ENCODE measurements at places on chromosomes 6 and 20.

- DNase-seq: no peak
Measured at GRCh38 chr6:17700421-17701416, 6.0 kb downstream of the NUP153 start.

DNA sequence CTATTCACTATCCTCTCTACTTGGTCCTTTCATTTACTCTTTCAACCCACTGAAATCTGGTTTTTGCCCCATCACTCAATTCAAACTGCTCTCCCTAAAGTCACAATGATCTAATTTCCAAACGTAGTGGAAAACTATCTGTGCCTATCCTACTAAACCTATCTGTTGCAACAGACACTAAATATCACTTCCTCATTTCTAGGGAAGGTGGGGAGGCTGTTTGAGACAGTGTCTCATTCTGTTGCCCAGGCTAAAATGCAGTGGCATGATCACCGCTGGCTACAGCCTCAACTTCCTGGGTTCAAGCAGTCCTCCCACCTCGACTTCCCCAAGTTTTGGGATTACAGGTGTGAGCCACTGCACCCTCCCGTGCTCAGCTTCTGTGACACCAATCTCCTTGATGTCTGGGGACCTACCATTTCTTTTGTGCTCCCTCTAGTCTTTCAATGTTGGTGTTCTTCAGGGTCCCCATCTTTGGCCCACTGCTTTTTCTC lies 8.8 kb downstream of the RANBP9 start:
- no peak for DNase-seq

DNA sequence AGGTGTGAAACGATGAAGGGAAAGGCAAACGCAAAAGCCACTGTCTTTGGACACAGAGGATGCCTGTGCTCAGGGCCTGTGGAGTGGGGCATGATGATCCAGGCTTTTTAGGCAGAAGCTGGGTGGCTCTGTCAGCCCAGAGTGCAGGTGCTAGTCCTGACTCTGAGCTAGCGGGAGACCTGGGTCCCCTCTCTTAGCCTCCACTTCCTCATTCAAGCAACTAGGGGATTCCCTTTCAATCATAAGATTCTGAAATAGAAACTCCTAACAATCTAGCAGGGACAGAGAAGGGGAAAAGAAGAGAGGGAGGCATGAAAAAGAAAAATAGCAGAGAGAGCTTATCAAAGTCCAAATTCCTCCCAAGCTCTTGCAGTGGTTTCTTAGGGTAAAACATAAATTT lies 7.6 kb upstream of the HIVEP2 start:
- no peak for DNase-seq

- DNase-seq: peak; percentile 25
Measured at GRCh38 chr6:130625825-130626527, 201.2 kb upstream of the SMLR1 start.

DNA sequence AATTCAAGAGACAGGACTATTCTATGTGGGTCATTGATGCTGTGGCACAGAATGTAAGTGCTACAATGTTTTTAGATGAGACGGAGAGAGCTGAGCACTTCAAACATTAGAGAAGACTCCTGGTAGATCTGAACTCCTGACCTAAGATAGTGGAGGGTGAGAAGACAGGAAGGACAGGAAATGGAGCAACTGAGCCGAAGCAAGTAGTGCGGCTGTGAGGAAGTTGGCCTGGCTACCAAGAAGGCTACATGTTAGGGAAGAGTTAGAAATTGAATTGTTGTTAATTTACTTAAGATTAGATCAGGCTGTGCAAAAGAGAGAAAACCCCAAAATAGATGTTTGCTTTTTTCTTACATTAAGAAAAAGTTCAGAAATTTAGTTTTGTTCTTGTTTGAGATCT lies 14.4 kb upstream of the MLIP start:
- DNase-seq: no peak

GRCh38 chr6:152474354-152474753 lies 162.8 kb downstream of the SYNE1 start:
- no peak for DNase-seq

DNA sequence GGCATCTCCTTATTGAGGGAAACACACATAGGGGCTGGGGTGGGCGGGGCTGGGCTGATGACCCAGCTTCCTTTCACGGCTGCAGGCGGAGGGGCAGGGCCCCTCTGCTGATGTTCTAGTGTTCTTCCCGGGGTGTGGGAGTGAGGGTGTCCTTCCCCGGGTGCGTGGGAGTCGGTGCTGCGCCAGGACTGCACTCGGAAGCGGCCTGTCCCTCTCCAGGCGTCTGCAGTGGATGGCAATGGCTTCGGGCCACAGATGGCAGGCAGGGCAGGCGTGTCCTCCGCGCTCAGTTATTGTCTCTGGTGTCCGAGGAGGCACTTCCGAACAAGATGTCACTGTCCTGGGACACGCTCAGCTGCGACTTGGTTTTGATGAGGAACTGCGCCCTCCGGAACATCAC lies 19.2 kb downstream of the KCNG1 start:
- no peak for DNase-seq

- no peak for DNase-seq
Measured at GRCh38 chr20:47503685-47504084, 2.0 kb downstream of the NCOA3 start.
